NCI-H1417 treated with DMSO at 0.1 percent for 48 hours (cell line): ENCODE measurements at places on chromosomes 13 and 19.

DNA sequence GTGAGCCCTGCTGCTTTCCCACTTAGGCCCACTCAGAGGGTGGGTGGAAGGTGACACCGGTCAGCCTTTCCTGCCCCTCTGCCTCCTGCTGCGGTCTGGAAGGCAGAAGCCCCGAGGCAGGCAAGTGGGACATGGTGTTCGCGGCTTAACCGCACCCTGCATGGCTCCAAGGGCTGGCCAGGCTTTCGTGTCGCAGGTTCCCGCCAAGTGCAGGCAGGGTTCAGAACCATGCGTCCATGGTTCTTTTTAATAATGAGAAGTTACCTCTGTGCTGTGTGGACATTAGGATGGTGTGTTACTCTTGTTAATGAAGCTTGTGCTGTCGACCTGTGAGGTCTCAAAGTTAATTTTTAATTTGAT, 986 bp downstream of the DGKH start:
- DNase-seq, result no peak

DNA sequence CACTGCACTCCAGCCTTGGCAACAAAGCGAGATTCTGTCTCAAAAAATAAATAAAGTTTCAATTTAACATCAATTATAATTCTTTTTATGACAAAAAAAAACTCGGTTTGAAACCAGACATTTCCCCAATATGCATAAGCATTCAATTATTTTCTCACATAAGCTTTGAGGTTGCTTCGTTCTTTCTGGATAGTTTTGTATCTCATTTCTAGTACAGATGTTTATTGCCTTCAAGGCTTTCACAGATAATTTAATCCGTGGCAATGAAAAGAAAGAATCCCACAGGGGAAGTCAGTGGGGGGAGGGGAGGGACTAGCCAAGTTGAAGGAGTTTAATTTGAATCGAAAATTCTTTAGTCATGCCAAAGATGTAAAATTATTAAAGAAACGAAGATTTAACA, 29.6 kb upstream of the TSC22D1 start:
- DNase-seq, result no peak

GRCh38 chr13:101300531-101300930, 115.8 kb downstream of the NALCN start:
- DNase-seq, result no peak

- DNase-seq, result no peak
Observed at GRCh38 chr19:51321799-51322198, 10.4 kb downstream of the IGLON5 start.

- DNase-seq, result peak; percentile 12
Observed at GRCh38 chr13:26971990-26972887, 199.4 kb downstream of the USP12 start.

DNA sequence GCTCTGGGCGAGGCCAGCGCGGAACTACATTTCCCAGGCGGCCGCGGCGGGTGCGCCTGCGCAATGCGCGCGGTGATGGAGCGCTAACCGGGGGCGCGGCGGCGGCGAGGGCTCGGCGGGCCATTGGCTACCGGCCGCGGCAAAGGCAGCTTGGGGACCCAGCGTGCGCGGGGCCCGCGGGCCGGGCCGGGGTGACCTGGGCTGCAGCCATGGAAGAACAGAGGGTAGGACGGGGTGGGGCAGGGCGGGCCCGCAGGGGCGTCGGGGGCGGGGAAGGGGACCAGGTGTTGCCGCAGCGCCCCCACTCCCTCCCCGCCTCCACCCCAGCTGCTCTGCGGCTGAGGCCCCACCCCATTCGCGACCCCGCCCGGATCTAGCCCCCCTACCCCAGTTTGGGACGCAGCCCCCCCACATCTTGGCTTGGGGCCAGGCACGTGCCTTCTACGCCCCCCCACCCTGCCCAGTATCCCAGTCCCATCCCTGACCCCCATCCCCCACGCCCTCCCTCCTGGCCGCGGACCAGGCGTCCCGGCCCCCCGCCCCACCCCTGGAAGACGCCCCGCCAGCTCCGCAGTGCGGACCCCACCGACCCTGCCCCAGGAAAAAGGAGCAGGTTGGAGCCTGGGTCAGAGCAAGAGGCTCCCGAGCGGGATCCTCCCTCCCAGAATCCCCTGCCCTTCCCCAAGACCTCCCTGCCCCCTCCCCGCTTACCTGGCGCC, at the start of gene FSD1:
TSS of gene FSD1 (plus strand) at position 61 of the 719 bp plus-strand sequence. CDS start at position 210, 149 bp downstream.
- DNase-seq, result no peak

DNA sequence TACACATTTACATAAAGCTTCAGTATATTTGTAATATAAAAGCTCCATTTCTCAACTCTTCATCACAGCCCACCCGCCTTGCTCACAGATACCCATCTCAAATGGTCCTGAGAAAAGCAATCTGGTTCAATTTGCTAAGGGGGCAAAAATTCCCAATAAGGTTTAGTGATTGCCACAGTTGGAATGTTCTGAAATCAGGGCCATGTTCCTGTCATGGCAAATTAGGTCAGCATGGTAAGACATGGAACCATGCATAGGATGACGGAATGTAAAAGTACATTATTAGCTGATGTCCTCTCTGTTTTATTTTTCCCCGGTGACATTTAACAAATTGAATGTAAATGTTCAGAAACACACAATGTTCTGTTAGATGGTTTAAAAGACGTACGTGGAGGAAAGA, 274.3 kb downstream of the MZT1 start:
- DNase-seq, result no peak

- no peak for DNase-seq
Observed at GRCh38 chr13:63048653-63049052, 1633.0 kb upstream of the PCDH20 start.

DNA sequence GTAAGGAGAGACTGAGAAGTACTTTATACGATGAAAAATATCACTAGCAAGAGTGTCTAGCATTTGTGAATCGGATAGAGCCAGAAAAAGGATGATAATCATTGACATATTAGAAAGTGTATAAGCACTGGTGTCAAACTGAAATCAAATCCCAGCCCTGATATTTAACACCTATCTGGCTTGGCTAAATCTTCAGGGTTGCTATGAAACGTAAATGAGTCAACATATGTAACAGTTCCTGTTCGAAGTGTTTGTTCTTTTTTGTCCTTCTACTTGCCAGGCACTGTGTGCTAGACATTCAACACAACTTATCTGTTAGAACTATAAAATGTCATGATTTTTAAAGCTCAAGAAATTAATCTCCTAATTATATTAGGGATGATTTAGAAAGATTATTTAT, 40.8 kb downstream of the SERPINE3 start:
- DNase-seq, result no peak

- DNase-seq, result no peak
Observed at GRCh38 chr19:7260161-7260560, 34.1 kb downstream of the INSR start.

DNA sequence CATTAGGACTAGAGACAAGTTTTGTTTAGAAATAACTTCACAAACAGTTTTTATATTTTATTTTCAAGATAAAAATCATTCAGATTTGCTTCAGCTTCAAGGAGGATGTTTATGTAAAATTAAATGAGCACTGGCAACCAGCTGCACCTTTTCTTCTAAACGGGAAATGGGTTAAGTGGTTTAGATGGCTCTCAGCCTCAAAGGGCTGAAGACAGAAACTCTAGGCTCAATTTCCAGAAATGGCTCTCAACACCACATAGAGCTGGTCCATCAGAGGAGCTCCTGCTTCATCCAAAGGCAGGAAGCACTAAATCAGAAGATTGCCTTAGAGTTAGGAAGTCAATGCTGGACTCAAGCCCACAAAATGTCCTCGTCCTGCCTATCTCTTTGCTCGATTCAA, 74.7 kb downstream of the ZNF429 start:
- no peak for DNase-seq

DNA sequence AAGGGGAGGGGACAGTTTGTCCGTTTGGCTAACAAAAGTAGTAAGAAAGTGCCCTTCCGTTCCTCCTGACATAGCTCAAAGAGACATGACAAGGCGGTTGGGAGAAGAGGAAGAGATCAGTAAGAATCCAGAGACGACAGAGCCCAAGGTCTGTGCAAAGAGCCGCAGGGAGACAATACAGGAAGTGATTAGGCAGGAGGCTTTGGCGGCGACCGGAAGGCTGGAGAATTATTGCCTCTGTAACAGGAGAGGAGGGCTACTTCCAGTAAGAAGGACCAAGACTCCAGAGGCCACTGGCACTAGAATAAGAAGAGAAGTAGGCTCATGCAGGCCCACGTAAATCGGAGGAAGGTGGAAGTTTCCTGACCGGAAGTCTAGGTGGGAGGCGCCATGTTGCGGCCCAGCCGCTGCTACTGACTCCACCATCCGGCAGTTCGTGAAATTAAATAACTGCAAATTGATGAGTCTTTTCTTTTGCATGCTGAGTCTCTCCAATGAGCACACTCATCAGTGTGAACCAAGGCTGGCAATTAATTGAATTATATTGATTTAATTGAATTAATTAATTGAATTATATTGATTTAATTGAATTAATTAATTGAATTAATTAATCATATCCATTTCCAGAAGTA, 9.9 kb downstream of the RFX2 start:
- DNase-seq, result no peak

GRCh38 chr13:36298535-36299068, 988 bp upstream of the CCDC169 start:
- no peak for DNase-seq

- peak; percentile 92 for DNase-seq
Observed at GRCh38 chr13:99871249-99871898, 100.2 kb downstream of the ZIC5 start.

GRCh38 chr13:35856084-35856483, 275.1 kb downstream of the DCLK1 start:
- DNase-seq, result no peak

DNA sequence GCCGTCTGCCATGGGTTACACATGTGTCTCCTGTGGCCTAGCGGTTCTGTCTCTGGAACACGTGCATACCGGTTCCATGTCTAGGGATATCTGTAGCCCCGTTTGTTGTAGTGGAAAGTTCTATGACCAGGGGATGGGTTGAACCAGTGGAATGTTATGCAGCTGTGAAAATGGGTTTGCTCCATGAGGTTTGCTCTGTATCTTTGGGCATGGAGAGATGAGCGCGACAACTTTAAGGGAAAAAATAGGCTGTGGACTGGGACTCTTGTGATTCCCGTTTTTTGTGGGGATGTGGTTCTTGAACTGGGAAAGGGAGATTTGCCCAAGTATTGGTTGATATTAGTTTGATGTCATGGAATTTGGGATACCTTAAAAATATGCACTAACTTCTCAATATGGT, 120.4 kb downstream of the KDM4B start:
- DNase-seq, result no peak

DNA sequence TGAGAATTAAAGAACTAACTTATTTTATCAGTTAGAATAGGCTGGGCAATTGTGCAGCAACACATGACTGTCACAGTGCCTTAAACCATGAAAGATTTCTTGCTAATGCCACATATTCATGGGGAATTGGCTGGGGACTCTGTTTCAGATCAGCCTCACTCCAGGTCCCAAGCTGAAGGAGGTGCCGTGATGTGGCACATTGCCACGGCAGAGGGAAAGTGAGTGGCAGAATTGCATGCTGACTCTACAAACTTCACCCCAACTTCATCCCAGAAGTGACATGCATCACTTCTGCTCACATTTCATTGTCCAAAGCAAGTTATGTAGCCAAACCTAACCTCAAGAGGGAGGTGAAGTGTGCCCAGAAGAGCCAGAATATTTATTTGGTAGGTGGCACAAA, 37.8 kb downstream of the OLFM4 start:
- no peak for DNase-seq

- no peak for DNase-seq
Observed at GRCh38 chr13:45881353-45881752, 29.8 kb upstream of the SIAH3 start.

DNA sequence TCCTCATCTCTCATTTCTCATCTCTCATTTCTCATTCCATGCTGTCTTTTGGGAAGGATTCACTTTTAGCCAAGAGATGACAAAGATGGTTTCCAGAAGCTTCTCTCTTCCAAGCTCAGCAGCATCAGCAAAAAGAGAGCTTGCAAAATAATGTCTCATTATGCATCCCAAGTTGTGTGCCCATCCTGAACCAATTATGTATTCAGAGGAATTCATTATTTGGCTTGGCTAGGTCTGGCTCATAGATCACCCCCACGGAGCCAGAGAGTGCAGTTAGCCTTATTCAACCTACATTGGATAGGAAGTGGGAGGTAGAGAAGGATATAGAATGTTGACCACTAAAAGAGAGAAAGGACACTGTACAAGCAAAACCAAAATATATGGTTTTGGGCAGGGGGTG, 5.4 kb upstream of the OLFM2 start:
- DNase-seq, result no peak

DNA sequence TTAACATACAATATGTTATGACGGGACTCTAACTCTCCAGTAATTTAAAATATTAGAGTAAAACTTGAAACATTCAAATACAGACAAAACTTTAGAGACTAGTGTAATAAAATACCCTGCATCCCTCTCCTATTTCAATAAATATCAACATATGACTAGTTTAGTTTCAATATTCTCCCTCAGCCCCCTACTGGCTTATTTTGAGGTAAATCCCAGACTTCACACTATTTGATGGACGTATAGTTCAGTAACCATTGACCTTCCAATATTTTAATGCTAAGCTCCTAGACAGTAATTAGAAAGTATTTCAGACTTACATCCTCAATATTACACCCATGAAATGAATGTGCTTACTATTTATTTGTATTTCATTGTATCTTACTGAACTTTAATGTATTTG, 180.7 kb upstream of the STARD13 start:
- DNase-seq, result no peak

DNA sequence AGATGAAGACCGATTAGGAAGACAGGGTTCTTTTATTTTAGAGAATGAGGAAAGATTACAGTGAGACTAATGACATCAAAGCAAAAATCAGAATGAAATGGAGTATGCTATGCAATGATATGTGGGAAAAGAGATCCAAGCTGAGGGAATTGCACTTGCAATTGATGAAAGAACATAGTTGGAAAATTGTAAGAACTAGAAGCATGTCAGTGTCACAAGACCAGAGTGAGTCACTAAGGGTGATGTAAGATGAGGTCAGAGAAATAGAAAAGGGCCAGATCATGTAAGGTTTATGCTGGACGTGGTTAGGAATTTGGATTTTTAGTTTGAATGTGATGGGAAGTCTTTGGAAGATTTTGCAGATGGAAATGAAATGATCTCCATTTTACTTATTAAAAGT, 1937.3 kb downstream of the OLFM4 start:
- DNase-seq, result no peak

- DNase-seq, result no peak
Observed at GRCh38 chr13:50006426-50007135, 8.7 kb upstream of the KCNRG start.

DNA sequence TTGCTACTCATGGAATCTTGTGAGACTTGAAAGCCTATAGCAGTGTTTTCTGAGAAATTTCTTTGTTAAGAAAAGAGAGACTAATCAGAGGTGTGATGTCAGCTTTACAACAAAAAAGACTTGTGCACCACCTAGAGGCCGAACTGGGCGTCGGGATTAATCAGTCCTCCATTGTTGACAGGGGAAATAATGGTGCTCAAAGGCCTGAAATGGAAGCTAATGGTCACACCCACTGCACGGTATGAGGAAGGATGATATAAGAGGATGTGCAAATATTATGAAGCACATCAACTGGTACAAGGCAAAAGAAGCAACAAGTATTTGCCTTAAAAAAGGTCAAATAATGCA, 480.2 kb upstream of the MIR17HG start:
- peak; percentile 73 for DNase-seq
